ENCODE measurements at places on chromosomes 11 and 22.

DNA sequence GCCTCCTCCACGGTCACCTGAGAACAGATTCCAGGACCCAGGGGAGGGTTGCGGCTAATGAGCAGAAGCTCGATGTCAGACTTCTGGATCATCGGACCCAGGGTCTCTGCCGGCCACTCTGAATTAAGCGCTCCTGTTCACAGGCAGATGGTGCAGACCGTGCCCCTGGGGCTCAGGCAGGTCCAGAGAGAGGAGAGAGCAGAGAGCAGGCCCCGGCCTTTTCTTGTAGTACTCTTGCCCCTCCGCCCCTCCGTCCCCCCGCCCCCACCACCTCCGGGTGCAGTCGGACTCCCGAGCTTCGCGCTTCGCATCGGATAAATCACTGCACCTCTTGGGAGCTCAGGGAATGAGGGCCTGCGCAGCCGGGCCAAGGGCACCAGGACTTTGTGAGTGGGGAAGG is 50.3 kb downstream of the RPS6KA4 start:
- H3K27me3 ChIP-seq: peaks cover 3% of the 10 kb centered on the region
- DNase-seq: no peak
- H3K36me3 ChIP-seq: no peaks in the 10 kb centered on the region
- no peak overlapping the region for H3K27ac ChIP-seq

GRCh38 chr11:132361011-132361550 is 990.7 kb downstream of the NTM start:
- no peaks in the 10 kb centered on the region for H3K27me3 ChIP-seq
- DNase-seq: no peak
- no peak overlapping the region for H3K4me3 ChIP-seq
- no peak overlapping the region for H3K27ac ChIP-seq
- H3K4me1 ChIP-seq: no peaks in the 10 kb centered on the region
- H3K36me3 ChIP-seq: no peaks in the 10 kb centered on the region

DNA sequence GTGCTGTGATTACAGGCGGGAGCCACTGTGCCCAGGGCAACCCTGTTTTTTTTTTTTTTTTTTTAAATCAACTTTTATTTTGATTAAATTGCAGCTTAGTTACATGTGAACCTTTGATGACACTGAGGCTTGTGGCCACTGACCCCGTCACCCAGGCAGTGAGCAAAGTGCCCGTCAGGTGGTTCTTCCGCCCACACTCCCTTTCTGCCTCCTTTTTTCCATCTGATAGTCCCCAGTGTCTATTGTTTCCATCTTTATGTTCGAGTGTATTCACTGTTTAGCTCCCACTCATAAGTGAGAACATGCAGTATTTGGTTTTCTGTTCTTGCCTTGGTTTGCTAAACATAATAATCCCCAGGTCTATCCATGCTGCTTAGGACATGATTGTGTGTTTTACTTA is 110.9 kb upstream of the GRK3 start:
- H3K27me3 ChIP-seq: no peaks in the 10 kb centered on the region
- H3K27ac ChIP-seq: peak overlapping the region; percentile 88
- peaks cover 39% of the 10 kb centered on the region for H3K36me3 ChIP-seq
- peak; percentile 49 for DNase-seq
- H3K4me3 ChIP-seq: peak overlapping the region; percentile 15

DNA sequence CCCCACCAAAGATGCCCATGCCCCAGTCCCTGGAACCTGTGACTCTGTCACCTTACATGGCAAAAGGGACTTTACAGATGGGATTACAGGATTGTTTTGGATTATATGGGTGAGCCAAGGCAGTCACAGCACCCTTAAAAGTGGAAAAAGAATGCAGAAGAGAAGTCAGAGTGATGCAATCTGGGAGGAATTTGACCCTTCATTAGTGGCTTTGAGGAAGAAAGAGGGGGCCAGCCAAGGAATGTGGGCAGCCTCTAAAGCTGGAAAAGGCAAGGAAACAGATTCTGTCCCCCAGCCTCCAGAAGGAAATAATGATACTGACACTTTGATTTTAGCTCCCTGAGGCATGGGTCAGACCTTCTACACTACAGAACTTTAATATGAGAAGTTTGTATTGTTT is 257.3 kb upstream of the ISX start:
- no peaks in the 10 kb centered on the region for H3K4me1 ChIP-seq
- H3K36me3 ChIP-seq: no peaks in the 10 kb centered on the region
- no peak for DNase-seq
- H3K27ac ChIP-seq: no peak overlapping the region
- peaks cover 2% of the 10 kb centered on the region for H3K27me3 ChIP-seq

DNA sequence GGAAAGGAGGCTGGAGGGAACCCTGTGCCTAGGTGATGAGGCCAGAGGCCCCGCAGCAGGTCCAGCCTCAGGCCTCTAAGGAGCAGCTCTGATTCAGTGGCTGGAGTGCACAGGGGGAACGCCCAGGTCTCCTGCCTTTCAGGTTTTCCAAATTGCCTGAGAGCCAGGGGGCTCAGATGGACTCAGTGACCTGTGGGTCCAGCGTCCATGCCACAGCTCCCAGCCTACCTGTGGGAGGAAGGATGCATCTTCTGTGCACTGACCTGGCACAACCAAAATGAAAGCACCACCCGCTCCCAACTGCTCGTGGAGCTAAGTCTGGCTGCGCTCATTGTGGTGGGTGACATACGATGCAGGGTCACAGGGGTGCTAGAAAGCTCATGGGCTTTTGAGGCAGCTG is 82.8 kb downstream of the FEZ1 start:
- peaks cover 8% of the 10 kb centered on the region for H3K27me3 ChIP-seq
- no peaks in the 10 kb centered on the region for H3K4me1 ChIP-seq
- no peak overlapping the region for H3K4me3 ChIP-seq

DNA sequence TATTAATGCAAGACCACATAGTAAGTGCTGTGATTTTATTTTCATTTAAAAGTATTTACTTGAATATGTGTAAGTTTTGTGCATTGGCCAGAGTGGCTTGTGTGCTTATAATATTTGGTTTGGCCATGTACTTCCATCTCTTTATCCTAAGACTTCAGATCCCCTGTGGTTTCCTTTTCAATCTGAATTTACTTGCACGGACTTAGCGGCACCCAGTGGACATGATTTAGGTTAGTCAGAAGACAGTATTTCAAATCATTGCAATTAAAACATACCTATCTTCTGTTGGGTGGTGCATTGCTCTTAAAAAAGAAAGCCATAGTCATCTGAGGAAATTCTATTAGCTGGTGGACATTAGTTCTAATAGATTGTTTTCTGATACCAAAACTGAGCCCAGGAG is 30.7 kb downstream of the PIWIL4 start:
- no peak overlapping the region for H3K27ac ChIP-seq
- DNase-seq: no peak
- no peaks in the 10 kb centered on the region for H3K4me1 ChIP-seq
- no peak overlapping the region for H3K4me3 ChIP-seq
- no peaks in the 10 kb centered on the region for H3K27me3 ChIP-seq

- no peak for DNase-seq
- H3K27ac ChIP-seq: no peak overlapping the region
- H3K4me3 ChIP-seq: no peak overlapping the region
- H3K36me3 ChIP-seq: peaks cover 58% of the 10 kb centered on the region
Measured at GRCh38 chr22:36311386-36312085, 58.6 kb downstream of the APOL1 start.

DNA sequence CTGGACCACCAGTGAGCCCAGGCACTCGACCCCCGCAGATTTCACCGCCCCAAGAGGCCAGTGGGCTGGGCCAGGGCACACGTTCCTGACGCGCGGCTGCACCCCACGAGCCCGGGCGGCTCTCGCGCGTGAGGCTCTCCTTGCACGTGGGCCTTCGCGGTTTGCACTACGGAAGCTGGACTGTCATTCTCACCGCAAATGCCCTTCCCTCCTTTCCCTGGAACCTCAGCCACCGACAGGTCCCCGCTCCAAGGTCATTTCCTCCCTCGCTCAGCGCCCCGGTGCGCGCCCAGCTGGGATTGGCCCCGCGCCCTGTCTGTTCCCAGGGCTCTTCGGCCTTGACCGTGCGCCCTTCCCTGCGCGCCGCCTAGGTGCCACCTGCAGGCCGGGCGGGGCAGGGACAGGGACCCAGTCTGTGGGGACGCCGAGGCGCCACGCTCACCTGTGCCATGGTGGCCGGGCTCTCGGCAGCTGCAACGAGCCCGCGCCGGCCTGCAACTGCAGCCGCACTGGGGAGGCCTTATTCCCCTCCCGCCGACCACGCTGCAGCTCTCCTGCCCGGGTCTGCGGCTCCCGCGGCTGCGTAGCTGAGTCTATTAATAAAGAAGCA is 2.1 kb upstream of the CPT1A start:
- H3K27ac ChIP-seq: peak overlapping the region; percentile 42
- no peaks in the 10 kb centered on the region for H3K36me3 ChIP-seq
- H3K4me3 ChIP-seq: peak overlapping the region; percentile 87

- DNase-seq: no peak
- H3K27me3 ChIP-seq: no peaks in the 10 kb centered on the region
- no peak overlapping the region for H3K4me3 ChIP-seq
- H3K4me1 ChIP-seq: peaks cover 9% of the 10 kb centered on the region
Measured at GRCh38 chr11:30344085-30344484, 21.2 kb downstream of the ARL14EP start.

DNA sequence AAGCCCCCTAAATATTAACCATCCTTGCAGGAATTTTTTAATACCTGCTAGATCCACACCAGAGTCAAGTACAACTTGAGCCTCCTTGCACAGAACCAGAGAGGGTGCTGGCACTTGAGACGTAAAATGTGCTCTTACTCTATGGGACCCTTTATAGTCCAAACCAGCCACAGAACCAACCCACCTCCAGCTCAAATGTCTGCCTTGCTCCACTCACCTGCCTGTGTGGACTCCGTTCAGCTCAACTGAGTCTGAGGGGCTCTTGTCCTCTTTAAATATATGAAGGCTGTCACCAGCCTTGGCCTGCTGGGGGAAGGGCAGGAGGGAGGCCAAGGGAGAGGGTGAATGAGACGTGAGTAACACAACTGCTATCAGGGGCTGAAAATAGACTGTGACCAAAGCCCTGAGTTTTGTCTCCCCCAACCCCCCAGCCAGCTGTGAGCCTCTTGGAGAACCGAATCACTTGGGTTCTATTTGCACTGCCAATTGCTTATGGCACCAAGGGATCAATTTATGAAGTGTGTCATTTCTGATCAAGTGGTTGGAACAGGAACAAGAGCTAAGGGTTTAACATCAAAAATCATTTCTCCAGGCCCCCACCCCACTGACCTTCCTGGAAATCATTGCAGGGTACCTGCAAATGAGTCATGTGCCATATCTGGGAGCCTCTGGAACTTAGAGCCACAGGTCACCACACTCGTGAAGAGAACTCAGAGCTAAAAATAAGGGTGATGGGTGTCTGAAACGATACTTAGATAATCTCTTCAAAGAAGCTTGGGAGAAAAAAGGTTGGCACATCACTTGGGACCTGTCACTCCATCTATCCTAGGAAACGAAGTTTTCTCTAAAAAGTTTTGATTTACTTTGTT is at the start of gene CSRP3:
CSRP3 (minus strand) TSS at position 247 of the 869 bp plus-strand sequence. CDS start 9,535 bp downstream, outside the sequence.
- H3K4me3 ChIP-seq: no peak within 1 kb of the TSS
- no peaks in the 10 kb centered on the region for H3K4me1 ChIP-seq
- H3K27ac ChIP-seq: no peak within 1 kb of the TSS
- no peaks in the 10 kb centered on the region for H3K36me3 ChIP-seq

DNA sequence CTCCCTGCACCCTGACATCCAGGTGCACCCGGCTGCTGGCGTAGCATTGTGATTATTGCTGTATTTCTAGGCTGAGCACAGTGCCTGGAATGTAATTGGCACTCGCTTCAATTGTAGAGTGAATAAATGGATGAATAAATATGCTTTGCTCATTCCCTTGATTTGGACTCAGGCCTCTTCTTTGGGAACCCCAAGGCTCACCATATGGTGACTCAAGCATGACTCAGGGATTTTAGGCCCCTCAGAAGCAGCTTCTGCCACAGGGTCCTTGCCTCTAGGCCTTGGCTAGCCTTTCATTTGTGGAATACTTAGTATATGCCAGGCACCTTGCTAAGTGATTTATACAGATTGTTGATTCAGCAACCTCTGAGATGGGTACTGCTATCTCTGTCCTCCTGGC is 78.9 kb downstream of the GRIK4 start:
- DNase-seq: no peak
- H3K36me3 ChIP-seq: no peaks in the 10 kb centered on the region
- no peak overlapping the region for H3K4me3 ChIP-seq
- H3K27me3 ChIP-seq: peaks cover 33% of the 10 kb centered on the region
- no peaks in the 10 kb centered on the region for H3K4me1 ChIP-seq

- peaks cover 9% of the 10 kb centered on the region for H3K36me3 ChIP-seq
- H3K4me1 ChIP-seq: peaks cover 24% of the 10 kb centered on the region
- no peak overlapping the region for H3K4me3 ChIP-seq
- no peak for DNase-seq
- H3K27me3 ChIP-seq: no peaks in the 10 kb centered on the region
- no peak overlapping the region for H3K27ac ChIP-seq
Measured at GRCh38 chr11:9700105-9700801, 36.4 kb downstream of the SWAP70 start.

DNA sequence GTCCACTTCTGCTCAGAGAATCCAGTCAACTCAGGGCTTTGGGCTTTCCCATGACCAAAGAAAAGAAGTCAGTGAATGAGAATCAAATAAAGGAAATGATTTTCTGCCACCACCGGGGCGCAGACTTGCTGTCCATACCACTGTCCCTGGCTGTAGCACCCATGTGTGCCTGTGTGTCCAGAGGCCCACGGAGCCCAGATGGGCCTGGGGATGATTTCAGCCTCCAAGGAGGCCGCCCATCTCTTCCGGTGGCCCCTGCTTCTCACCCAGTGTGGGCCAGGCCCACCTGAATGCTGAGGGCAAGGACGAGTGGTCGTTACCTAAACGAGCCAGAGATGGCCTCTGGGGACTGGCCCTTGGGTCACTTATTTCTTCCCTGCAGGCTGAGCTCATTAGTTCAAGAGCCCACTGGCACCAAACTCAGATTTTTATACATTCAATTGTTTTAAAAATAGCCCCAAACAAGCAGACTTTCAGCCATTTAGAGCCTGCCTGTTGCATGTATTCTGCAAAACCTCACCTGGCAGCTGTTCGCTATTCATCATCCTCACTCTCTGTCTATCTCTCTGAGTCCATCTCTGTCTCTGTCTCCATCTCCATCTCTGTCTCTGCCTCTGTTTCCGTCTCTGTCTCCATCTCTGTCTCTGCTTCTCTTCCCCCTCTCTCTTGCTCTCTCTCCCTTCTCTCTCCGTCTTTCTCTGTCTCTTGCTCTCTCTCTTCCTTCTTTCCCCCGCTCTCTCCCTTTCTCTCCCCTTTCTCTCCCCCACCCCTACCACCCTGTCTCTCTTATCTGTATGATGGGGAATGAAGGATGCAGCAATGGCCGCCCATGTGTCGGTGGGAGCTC is 24.2 kb downstream of the KRTAP5-5 start:
- peaks cover 2% of the 10 kb centered on the region for H3K4me1 ChIP-seq
- H3K4me3 ChIP-seq: no peak overlapping the region
- no peak for DNase-seq
- H3K27me3 ChIP-seq: peaks cover 23% of the 10 kb centered on the region
- H3K36me3 ChIP-seq: no peaks in the 10 kb centered on the region

DNA sequence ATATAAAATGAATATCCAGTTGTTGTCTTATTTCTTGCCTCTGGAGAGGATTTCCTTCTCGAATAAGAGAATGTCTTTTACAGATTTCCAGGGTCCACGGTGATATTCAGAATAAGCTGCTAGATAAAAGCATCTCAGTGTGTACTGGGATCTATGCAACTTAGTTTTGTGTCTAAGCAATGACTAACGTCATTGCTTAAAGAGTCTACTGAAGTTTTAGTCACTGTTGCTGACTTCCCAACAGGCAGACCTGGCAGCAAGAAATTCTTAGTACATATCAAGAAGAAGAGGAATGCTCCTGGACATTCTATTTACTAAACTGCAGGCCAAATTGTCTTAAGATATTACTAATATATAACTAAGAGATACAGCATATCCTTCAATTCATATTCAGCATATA is 70.3 kb downstream of the SOX6 start:
- H3K4me3 ChIP-seq: no peak overlapping the region
- H3K4me1 ChIP-seq: no peaks in the 10 kb centered on the region
- no peaks in the 10 kb centered on the region for H3K36me3 ChIP-seq
